ENCODE measurements at places on chromosomes 12 and 14.

- DNase-seq, result no peak
Measured at GRCh38 chr14:78721756-78722480, 551.7 kb downstream of the NRXN3 start.

- no peak for DNase-seq
Measured at GRCh38 chr12:26340649-26341048, 145.3 kb downstream of the SSPN start.

DNA sequence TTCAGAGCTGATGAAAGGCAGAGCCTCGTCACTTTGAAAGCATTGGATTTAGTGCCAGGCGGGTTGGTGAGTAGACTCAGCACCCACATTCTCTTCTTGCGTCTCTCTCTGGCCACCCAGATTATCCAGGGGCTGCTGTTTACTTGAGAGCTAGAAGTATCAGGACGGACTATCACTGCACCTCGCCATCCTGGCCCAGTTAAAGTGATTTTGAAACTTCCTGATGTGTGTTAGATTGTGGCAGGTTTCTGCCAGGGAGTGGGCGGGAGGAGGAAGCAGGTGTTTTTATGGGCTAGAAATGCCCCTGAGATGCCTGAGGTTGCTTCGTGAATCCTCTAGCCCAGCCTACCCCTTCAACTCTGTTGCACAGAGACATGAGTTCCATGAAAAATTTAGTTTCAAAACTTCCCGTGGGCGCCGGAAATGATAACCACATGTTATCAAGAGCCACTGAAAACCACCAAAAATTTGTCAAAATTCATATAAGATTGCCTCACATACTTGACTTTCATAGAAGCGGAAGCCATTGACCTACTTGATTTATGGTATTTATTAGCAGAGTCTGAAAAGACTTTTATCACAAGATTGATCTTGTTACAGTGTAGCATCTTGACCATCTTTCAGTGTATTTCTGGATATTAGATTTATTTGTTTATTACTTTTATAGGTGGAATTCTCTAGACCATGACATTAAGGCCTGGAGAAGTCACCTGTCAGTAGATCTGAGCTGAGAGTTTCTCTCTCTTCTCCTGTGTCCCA lies 466.0 kb downstream of the RAD51B start:
- DNase-seq, result no peak

GRCh38 chr12:106428384-106428783 lies 70.8 kb downstream of the POLR3B start:
- no peak for DNase-seq

DNA sequence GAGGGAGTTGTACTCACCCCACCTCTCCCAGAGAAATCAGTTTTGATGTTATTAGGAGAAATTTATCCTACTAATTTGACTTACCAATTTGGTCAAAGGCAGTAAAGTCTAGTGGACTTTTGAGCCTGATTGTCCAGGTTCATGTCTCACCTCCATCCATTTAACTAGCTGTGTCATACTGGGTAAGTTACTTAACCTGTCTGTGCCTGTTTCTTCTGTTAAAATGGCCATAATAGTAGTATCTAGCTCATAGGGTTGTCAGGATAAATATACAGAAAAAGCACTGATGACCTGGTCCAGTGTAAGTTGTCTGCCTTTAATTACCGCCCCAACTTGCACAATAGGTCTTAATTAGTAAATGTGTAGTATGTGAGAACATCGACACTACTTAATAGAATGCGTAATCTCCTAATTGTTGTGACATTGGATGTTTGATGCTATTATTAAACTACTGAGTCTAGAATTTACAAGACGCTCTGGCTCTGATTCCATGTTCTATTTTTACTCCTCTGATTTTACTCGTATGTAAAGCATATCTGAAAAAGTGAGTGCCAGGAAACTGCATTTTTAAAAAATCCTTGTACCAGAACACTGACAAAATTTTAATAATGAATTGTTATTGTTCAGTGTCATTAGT lies 1.5 kb downstream of the RAB21 start:
- DNase-seq, result no peak

GRCh38 chr14:32694795-32695449 lies 243.8 kb upstream of the NPAS3 start:
- DNase-seq, result no peak

GRCh38 chr12:100857418-100857817 lies 62.8 kb downstream of the ANO4 start:
- no peak for DNase-seq

GRCh38 chr14:81480741-81481140 lies 52.9 kb downstream of the SEL1L start:
- DNase-seq, result no peak

- no peak for DNase-seq
Measured at GRCh38 chr14:102746634-102747438, 30.4 kb upstream of the TRAF3 start.

DNA sequence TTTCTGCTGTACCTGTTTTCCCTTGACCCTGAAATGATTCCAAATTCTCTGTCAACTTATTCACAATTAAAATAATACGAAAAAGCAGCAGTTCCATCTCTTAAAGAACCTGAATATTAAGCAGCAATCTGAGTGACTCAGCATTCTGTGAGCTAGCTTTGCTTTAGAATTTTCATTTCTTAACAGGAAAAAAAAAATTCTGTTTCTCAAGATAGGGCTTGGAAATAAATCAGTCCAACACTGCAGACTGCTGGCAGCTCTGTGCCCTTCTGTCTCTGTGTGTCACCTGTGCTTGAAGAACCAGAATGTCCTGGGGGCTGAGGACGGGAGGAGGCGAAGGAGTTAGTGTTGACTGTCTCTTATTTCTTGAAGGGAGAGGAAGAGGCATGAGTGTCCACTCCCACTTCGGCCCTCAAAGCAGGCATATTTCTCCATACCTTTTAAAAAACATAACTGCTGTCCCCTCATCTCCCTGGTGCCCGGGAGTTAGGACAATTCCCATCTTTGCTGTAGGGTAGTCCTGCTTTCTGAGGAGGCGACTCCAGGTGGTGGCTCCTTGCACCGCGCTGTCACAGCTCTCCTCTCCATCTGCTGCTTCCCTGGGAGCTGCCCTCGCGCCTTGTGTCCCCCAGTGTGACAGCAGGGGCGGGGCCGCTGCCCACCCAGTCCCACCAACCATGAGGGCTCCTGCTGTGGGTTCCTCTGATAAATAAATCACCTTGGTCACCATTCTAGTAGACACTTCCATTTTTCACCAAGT lies 203.1 kb downstream of the CALM1 start:
- DNase-seq, result no peak

DNA sequence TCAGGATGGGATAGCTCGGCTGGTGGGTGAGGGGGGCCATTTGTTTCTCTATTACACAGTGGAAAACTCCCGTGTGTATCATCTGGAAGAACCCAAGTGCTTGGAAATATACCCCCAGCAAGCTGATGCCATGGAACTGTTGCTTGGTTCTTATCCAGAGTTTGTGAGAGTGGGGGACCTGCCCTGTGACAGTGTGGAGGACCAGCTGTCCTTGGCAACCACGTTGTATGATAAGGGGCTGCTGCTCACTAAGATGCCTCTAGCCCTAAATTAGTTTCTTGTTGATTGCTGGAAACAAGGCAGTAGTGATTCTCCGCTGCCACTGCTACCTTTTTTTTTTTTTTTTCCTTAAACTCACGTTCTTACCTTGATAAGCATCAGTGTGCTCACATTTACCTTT lies 1.9 kb downstream of the RIOX1 start:
- DNase-seq, result no peak

- no peak for DNase-seq
Measured at GRCh38 chr12:105928436-105928835, 210.3 kb downstream of the NUAK1 start.

- no peak for DNase-seq
Measured at GRCh38 chr12:110754101-110754793, 11.6 kb upstream of the PPP1CC start.

All from fibroblast of skin of left biceps (primary cell).